ENCODE measurements at places on chromosomes 7 and 10.
A peak's percentile ranks its signal among the peaks of the same experiment; 100 is the strongest.

- no peak for DNase-seq
Measured at GRCh38 chr10:51649064-51649463, 50.3 kb downstream of the CSTF2T start.

DNA sequence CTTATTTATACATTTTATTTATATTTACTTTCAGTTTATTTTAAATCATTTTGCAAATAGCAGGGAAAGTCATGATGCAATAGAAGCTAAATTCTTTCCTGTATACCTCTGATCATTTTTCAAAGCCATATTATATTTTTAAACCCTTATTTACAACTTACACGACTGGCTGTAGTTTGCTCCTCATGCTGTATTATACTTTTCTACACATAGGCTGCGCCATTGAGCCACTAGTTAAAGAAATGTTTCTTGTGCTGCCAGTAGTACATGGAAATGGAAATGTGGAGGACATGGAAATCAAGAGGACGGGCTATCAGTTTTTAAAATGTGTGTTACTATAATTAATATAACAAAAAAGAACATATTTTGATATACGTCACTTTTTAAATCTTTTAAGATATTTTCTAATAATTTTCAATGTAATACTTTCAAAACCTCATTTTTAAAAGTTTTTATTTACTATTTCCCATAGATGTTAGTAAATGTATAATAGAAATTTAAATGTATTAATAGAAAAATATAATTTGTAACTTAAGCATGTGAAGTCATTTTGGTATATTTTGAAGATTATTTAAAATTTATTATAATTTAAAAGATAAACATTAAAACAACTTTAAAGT is 118.5 kb downstream of the VTI1A start:
- DNase-seq, result no peak

DNA sequence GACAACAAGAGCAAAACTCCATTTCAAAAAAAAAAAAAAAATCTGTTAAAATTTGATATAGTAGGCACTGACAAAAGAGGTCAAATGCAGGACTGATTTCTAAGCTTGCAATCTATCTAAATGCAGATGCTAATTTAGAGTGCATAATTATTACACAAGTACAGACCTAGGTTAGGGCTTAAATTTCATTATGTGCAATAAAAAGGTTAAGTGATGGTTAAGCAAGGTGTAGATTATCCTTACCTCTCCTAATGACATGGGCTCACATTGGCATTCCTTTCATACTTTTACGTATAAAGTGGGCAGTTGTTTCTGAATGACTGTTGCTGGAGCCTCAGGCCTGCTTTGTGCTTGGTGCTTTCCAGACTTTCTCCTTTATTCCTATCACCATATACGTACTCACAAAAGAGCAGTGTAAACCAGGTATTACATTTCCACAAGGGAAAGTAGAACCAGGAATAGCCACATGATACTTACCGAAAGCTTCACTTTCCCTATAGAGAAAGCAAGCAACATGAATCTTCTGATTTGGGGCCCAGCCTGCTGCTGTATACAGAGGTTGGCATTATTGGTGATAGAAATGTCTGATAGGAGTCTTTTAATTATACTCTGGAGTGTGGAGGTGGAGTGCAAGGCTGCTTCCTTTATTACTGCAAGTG is 2.2 kb upstream of the CHCHD1 start:
- no peak for DNase-seq

DNA sequence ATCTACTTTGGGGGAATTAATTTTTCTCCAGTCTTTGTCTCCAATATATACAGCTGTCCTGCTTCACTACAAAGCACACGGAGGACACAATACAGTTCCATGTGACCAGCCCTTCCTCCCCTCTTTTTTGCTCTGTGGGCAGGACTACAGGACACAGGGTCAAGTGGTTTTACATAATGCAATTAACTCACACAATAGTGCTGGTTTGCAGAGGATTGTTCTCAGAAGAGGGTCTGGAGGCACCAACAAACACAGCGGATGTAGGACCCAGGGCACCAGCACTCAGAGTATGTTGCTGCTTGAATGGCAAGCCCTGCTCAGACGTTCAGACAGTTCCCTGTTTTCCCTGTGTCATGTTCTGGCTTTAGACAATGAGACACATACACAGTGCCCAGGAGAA is 52.0 kb upstream of the NPTX2 start:
- no peak for DNase-seq

DNA sequence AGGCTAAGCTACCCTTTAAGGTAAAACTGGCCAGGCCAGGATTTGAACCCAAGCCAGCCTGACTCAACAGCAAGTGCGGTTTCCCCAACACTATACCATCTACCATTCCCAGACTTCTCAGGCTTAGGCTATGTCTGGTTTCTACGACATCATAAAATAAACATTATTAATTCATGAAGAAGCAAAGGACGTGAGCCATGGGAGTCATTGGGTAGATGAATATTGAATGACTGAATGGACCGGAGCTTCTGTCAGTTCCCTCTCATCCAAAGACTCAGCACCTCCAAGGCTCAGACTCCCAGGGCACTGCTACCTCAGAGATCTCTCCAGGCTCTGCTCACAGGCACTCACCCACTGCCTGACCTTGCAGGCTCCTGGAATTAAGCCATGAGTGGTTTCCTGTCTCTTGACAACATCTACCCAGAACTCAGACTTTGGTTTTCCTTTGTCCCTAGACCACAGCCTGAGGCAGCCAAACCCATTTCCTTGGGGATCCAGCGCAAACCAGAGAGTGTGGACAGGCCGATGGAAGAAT is 64.6 kb upstream of the STEAP1B start:
- no peak for DNase-seq

GRCh38 chr10:126481181-126481580 is 92.9 kb upstream of the ADAM12 start:
- no peak for DNase-seq

GRCh38 chr10:44051584-44052385 is 333.1 kb downstream of the CXCL12 start:
- DNase-seq, result no peak

GRCh38 chr7:130008941-130009847 is 42.0 kb downstream of the ZC3HC1 start:
- DNase-seq, result no peak

GRCh38 chr10:31929261-31930022 is 811 bp upstream of the ARHGAP12 start:
- peak; percentile 14 for DNase-seq

GRCh38 chr10:44894691-44895090 is 16.4 kb upstream of the TMEM72 start:
- DNase-seq, result no peak

GRCh38 chr7:148570510-148570909 is 20.1 kb upstream of the C7orf33 start:
- DNase-seq, result no peak

GRCh38 chr7:5383314-5384098 is 40.1 kb downstream of the TNRC18 start:
- no peak for DNase-seq

- DNase-seq, result no peak
Measured at GRCh38 chr7:111676811-111677210, 114.5 kb upstream of the IMMP2L start.

GRCh38 chr7:146805082-146805481 is 688.5 kb downstream of the CNTNAP2 start:
- no peak for DNase-seq

GRCh38 chr10:93274419-93274818 is 200.7 kb downstream of the CYP26A1 start:
- no peak for DNase-seq

GRCh38 chr10:86361156-86362128 is 5.2 kb downstream of the GRID1 start:
- DNase-seq, result no peak

DNA sequence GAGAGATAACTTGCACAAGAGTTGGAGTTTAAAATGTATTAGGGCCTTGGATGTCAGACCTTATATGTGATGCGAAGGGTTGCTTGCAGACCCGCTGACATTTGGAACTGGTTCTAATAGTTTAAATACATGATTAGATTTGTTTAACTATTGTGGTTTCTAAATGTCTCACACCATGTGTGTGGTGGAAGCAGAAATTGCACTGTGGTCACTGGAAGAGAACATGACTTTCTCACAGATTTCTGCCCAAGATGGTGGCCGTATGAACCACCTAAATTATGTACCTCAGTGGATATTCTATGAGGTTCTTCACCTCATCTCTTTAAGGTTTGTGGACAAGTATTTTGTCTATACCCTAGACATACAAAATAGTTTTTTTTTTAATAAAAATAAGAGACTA is 8.2 kb upstream of the C1QL3 start:
- DNase-seq, result no peak

DNA sequence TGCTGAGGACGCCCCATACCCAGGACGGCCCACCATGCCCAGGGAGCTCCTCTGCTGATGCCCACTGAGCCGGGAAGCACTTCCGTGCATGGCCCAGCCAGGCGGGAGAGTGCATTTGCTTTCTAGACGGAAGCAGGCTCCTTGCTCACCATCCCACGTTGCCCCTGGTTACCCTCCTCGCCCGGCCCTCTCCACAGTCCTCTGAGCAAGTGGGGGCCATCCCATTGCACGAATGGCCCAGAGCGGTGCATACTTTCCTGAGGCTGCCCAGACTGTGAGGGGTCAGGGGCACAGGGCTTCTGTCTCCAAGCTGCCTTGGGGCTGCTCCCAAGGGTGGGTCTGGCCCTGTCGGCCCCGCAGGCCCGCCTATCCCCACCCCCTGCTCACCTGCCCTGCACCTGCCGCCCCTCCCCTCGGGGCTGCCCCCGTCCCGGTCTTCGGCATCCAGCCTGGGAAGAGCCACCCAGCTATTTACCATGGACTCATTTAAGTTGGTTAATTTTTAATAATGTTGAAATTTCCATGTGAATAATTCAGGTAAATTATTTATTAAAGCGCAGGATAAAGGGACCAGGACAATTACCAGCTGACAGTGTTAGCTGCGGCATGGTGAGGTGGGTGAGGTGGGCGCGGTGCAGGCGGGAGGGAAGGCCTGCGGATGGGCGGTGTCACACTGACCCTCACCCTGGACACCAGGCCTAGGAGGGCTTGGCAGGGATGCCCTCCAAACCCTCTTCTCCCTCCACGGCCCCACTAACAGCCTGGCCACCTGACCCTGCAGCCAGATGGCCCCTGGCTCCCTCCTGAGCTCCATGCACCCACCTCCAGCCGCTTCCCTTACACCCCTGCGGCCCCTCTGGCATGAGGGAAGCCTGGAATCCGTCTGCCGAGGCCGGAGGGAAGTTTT is 104.4 kb downstream of the MICALL2 start:
- no peak for DNase-seq

GRCh38 chr10:29317027-29317420 is 28.2 kb downstream of the LYZL1 start:
- no peak for DNase-seq

- DNase-seq, result no peak
Measured at GRCh38 chr7:150361807-150362621, 6.6 kb upstream of the REPIN1 start.

DNA sequence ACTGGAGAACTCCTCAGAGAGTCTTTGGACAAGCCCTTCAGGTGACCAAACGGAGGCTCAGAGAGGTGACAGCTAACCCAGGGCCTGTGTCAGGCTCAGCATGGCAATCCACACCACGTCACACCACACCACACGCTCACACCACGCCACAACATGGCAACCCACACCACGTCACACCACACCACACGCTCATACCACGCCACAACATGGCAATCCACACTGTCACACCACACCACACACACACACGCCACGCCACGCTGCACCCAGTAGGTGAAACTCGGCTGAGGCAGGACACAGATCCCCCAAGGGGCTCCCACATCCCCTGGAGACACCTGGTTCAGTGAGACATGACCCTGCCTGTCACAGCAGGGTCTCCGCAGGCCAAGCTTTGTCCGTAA is 107.3 kb downstream of the PDGFA start:
- DNase-seq, result no peak

Data from naive thymus-derived CD4-positive, alpha-beta T cell (primary cell).